CD8-positive, alpha-beta memory T cell (primary cell): ENCODE measurements at places on chromosomes 2 and 18. TPM values are rescaled to one million over a fixed set of nuclear protein-coding genes. Genes with fewer than 3 reads are reported as not detected.

DNA sequence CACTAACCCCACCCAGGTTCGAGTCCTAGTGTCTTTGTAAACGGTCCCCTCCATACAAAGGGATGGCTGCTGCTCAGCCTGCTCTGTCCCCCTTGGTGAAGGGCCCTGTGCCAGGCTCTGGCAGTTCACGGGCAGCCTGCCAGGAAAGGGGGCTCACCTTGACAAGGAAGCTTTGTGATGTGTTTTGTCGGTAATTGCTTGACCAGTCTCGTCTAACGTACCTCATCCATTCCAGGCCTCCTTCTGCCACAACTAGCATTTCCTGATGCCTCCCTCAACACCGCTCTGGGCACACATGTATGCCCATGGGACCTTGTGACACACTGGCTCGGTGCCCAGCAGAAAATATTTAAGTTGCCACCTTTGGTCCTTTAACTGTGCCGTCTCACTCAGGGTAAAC is 171.9 kb downstream of the KLHL29 start:
- no peak for DNase-seq

GRCh38 chr18:26421931-26422330 is 126.4 kb downstream of the KCTD1 start:
- DNase-seq = no peak

- no peak for DNase-seq
Observed at GRCh38 chr2:30979822-30980245, 158.4 kb downstream of the GALNT14 start.

- DNase-seq = no peak
Observed at GRCh38 chr18:24176727-24177416, 38.0 kb downstream of the CABYR start.

DNA sequence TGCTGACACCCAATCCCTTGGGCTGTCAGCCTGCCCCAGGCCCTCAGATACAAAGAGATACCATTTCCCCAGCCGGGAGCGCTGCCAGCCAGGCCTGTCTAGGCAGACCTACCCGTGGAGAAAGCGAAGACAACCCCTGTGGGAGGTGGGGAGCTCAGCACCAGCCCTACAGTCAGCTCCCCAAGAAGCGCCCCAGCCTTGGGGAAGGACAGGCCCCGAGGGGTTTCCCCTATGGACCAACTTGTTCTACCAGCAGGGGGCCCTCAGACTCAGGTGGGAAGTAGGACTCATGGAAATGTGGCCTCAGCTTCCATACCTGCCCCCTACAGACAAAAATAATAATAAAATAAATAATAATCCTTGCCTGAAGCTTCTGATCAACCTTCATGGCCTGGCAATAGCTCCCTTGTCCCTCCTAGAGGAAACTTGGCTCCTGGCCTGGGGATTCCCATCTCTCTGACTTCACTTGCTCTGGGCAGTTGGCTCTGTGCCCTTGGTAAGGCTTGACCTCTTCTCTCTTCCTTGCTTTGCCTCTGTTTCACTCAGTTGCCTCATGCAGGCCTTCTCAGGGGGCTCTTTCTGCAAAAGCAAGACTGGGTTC is 7.0 kb downstream of the SLC35F6 start:
- no peak for DNase-seq

Gene TTC39C
- total RNA-seq = 59.5 TPM

- DNase-seq = no peak
Observed at GRCh38 chr2:102112692-102113665, 29.6 kb upstream of the IL1R1 start.

Gene TOGARAM2
- total RNA-seq = 5.0 TPM

Gene RFX8
- total RNA-seq = not detected

Gene VWC2L
- total RNA-seq = not detected

DNA sequence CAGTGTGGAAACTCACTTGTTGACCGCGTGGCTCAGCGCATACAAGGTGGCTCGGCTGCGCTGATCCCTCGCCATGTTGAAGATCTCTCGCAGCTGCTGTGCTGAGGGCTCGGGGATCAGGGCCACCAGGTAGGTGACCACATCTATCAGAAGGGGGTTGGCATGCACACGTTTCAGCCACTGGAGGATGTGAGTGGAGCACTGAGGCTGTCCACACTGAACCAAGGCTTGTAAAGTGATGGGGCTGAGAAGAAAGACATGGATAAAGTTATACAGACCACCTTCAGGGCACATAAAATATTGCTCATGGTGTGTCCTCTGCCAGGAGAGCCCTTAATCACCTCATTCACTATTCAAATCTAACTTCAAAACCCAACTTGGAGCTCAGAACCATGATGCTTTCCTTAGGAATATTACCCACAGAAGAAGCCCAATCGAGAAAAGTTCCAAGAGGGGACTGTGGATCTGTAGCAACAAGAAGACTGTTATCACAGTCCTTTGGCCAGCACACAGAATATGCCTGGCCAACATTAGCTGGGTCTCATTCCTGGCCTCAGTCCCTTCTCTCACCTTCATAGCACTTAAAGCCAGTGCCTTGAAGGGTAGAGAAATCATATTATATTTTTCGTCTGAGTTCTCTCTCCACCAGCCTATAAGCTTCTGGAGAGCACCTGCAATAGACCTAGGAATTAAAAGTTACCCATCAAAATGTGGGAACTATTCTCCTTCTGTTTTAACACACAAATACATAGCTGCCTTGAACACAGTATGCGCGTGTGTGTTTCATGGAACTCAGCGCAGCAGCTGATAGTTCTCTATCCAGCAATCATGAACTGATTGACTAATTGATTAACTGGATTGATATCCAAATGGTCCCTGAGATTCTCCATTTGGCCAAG is 11.3 kb downstream of the APOB start:
- DNase-seq = no peak

DNA sequence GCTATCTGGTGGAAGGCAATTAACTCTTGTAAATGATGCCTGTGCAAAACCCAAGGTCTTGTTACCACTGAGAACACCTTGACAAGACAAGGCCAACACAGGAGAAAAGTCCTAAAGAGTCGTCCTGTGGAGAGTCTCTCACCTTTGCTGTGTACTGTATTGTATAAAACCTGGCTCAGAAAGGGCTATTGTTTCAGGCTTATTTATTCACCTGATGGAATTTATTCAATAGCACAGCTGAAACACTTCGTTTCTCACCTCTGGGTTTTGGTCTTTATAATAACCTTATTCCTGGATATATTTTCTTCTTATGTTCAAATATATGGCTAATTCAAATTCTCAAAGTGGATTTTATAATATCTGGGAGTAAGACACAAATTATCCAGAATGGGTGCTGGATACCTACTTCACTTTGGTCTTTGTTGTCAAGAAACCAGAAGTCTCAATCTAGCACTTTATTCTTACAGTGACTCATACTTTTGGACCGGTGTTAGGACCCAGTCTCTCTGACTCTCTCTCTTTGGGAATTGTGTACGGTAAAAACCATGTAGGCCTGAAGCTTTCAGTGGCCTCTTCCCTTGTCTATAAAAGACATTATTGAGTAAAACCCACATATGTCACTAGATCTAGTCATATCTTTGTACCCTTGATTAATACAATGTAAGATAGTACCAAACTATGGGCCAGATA is 16.1 kb upstream of the STAT4 start:
- DNase-seq = no peak

DNA sequence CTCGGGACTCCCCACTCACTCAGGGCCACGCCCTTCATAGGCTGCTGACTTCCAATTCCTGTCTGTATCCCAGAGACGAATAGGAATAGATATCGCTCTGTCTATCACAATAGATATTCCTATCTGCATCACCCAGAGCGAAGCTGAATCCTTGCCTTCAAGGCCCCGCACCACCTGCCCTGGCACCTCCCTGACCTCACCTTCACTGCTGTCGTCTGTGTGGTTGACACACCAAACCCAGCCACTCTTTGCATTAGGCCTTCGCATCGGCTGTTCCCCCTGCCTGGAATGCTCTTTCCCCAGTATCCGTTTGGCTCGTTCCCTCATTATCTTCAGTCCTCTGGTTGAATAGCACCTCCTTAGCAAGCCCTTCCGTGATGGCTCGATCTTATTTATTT is 43.5 kb downstream of the ATOH8 start:
- DNase-seq = no peak

GRCh38 chr2:107018366-107018765 is 132.4 kb upstream of the ST6GAL2 start:
- DNase-seq = no peak

DNA sequence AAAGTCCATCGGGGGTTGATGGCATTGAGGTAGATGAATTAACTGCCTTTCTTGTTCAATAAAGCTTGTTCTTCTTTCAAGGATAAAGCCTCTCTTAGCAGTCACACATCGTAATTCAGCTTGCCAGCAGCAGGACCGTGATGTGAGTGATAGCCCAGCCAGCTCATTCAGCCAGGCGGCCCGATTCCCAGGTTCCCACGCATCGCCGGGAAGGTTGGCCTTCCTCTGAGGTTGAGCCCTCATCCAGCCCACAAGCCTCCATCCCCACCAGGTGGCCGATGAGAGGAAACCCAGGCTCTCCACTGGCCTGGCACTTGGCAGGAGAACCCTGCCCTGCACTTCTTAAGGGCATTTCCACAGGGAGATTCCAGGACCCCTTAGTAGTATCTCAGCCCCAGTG is 4.7 kb downstream of the AGAP1 start:
- DNase-seq = no peak

Gene RAB11FIP5
- total RNA-seq = 2.7 TPM

Gene OSR1
- not detected for total RNA-seq

DNA sequence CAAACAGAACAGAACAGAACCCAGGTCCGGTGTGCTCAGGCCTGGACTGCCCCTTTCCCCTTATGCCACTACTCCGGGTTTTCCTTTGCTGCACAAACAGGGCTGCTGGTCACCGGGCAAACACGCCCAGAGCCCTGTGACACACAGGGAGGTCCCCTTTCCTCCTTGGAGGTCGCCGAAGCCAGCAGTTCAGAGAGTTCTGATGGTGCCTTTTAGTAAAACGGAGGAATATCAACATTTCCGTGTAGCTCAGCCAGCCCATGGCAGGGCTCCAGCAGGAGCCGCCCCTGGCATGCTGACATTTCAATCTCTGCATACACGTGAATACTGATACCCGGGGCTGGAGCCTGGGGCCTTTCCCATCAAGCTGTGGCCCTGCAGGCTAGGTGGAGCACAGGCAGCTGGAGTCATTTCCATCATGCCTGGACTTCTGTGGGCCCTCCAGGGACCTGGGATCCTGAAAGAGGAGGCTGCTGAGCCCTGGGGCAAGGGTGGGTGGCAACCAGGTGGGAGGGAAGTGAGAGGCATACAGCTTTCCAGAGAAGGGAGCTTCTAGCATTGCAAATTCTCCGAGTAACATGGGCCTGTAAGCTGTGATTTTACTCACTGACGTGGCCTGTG is 91.4 kb upstream of the PXDN start:
- DNase-seq = no peak

- DNase-seq = no peak
Observed at GRCh38 chr2:3291113-3291512, 86.5 kb downstream of the EIPR1 start.

DNA sequence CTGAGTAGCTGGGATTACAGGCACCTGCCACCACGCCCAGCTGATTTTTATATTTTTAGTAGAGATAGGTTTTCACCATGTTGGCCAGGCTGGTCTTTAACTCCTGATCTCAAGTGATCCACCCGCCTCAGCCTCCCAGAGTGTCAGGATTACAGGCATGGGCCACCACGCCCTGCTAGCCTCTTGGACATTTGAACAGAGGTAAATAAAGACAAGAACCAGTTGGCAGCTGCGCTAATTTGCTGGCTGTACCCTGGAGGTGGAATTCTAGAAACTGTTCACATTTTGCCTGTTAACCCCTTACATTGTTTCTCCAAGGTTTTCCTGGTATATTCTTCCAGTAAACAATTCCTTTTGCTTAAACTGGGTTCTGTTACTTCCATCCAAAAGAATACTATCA is 132.9 kb downstream of the CDH2 start:
- no peak for DNase-seq

Gene HOXD9
- not detected for total RNA-seq

Gene ADAM23
- 0.98 TPM for total RNA-seq

DNA sequence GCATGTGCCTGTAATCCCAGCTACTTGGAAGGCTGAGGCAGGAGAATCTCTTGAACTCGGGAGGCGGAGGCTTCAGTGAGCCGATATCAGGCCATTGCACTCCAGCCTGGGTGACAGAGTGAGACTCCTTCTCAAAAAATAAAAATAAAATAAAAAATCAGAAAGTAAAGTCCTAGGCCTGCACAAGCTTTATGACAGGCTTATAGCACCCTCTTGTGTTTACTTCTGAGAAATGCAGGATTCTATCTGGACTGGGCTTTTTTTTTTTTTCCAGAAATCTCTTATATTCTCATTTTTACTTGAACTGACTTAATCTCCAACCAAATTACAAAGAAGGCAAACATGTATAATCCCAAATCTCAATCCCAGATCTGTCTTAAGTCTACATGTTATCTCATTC is 26.1 kb upstream of the REG3G start:
- DNase-seq = no peak

Gene TMEM200C
- not detected for total RNA-seq

DNA sequence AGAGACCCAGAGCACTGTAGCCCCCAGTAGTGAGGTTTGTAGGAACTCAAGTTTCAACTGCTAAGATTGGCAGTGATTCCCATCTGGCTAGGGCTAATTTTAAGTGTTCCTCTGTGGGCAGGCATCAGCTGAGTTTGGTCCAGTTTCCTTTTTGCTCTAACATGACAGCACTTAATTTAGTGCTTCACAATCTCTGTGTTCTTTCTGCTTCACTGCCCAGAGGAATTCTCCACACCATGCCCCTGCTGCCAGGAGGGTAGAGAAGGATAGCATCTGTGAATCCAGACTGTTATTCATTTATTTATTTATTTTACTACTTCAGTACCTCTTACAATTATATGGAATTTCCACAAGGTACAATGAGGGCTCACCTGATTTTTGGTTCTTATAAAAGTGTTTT is 549.9 kb upstream of the FSIP2 start:
- DNase-seq = no peak

DNA sequence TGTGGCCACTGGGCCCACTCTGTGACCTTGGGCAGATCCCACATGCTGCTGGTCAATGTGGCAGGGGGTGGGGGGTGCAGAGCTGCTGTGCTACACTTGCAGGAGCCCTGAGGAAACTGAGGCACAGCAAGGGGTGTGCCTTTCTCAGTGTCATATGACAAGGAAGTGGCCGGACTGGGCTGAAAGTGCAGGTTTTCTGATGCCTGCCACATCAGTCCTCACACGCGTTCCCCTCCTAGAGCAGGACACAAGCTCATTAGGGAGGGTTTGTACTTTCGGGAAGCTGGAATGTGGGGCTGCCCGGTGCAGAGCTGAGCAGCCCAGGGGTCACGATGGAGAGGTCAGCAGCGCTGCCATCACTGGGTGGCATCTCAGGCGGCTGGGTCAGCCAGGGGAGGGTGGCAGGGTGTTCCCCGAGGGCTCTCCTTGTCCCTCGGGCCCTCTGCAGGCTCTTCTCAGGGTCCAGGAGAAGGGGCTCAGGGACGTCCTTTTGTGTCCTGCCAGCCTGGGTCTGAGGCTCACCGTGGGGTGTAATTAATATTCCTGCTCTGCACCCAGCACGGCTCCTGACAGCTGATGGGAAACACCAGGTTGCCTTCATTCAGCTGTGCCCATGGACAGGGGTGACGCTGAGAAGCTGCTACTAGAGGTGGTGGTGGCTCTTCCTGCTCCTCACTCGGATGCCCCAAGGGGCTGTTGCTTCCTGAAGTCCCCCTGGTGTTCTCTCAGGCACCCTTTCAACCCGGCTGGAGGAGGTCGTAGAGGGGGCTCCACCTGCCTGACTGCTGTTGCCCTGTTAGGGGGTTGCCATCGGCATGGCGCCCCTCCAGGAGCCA is 62.1 kb upstream of the HDAC4 start:
- no peak for DNase-seq

Gene SNED1
- 3.5 TPM for total RNA-seq

Gene ACKR3
- total RNA-seq = 0.90 TPM
